ENCODE measurements at places on chromosomes 6 and 20.

DNA sequence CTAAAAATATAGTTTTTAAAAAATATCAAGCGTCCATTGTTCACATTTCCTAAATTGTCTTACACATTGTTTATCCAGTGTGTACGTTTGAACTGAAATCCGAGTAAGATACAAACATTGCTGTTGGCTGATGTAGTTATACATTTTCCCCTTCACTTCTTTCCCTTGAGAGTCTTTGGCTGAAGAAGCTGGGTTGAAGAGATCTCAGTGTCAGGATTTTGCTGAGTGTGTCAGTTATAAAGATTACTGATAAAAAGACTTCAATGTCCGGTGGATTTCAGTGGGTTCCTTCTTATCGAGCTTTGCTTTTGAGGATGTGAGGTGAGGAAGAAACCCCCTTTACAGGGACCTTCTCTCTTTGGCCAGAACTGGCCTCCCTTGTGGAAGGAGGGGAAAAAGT lies 20.5 kb downstream of the RFPL4B start:
- DNase-seq = no peak

GRCh38 chr6:18978337-18979128 lies 591.4 kb downstream of the RNF144B start:
- no peak for DNase-seq

- DNase-seq = no peak
Measured at GRCh38 chr20:59961423-59961822, 3.2 kb downstream of the CDH26 start.

DNA sequence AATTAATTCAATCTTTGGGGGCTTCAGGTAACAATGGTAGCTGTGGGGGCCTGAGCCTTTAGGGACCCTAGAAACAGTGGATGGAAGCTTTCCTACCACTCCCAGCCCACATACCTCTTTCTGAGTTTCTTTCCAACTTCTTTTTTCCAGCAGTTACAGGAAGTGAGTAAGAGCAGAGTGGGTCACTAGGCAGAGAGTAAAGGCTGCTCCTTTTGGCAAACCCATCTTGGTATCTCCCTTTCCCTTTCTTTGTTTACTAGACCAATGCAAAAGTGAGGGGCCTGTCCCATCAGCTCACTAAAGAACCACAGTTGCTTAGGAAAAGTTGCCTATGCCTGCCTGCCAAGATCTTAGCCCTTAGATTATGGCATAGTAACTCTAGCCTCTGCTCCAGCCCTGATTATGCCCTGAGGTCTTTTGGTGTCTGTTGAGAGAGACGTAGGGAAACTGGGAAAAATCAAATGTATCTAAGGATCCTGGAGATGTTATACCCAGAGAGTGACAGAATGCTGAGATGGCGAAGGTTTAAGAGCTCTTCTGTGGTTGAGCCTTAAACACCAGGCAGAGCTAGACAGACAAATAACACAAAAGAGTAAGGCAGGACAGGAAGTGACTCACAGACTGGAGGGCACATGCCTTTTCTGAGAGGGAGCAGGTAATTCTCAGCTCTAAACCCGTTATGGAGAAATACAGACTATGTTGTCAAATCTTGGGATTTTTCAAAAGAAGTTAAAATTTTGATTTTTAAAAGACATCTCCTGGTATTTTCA lies 31.3 kb downstream of the TRMT6 start:
- no peak for DNase-seq

- DNase-seq = no peak
Measured at GRCh38 chr6:10410207-10411050, 4.4 kb downstream of the TFAP2A start.

DNA sequence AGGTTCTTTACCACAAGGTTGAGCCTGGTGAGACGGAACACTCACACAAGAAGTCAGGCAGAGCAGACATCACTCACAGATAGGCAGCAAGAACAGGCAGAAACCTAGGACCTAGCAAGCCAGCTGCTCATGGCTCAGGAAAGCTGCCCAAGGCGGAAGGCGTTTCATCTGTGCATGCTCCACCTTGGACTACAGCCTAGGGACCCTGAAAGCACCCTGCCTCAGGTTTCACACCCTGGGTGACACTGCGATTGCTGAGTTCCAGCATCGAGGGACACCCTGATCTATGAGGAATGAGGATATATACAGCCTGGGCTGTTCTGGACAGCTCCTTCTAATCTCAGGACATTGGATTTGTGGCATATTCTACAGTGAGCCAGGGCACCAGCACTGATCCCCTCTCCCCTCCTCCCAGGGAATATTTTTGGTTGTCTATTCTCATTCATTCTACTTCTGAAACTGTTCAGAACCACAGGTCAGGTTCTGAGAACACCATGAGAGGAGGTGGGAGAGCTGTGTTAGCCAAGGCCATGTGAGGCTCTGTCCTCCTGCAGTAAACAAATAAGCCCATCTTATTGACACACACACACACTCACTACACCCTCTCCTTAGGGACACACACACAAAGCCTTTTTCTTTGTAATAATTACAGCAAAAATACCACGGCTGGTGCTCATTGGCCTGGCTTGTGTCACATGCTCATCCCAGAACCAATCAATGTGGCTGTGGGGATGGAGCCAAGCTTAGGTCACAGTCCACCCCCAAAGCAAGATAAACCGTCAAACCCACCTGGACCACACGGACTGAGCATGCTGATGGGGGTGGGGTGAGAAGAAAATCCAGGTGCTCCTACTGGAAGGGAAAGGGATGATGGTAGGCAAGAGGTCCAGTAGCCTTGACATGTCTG lies 26.3 kb upstream of the PMEPA1 start:
- DNase-seq = no peak

DNA sequence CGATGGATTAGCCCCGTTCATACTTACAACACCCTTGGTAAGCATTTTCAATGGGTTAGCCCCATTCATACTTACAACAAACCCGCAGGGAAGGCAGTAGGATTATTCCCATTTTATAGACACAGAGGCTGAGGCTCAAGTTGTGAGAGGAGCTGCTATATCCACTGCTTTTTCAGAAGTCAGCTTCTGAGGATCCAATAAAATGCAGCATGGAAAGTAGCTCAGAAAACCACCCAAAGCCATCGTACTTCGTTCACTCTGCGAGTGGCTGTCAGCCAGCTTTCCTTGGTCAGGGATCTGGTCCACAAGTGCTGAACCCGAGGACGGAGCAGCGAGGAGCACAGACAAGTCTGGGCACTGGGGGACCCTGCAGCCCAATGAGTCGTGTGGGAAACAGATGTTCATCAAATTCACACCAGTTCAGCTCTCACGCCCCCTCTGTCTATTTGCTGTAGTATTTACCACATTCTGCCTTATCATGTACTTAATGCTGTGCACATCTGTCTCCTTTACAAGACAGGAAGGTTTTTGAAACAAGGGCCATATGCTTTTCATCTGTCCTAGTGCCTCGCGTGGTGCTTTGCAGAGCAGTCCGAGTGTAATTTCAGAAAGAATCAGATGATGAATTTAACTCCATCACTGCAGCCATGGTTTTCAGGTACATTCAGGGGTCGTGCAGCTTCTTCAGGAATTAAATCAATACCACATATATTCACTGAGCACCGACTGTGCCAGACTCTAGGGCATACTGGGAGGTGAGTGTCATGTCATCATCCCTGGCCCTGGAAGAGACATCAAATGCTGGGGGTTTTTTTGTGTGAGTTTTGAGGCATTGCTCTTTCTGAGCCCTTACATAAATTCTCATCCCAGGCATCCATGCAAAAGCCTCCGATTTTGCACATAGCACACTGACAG lies 256.9 kb downstream of the CDH26 start:
- no peak for DNase-seq

DNA sequence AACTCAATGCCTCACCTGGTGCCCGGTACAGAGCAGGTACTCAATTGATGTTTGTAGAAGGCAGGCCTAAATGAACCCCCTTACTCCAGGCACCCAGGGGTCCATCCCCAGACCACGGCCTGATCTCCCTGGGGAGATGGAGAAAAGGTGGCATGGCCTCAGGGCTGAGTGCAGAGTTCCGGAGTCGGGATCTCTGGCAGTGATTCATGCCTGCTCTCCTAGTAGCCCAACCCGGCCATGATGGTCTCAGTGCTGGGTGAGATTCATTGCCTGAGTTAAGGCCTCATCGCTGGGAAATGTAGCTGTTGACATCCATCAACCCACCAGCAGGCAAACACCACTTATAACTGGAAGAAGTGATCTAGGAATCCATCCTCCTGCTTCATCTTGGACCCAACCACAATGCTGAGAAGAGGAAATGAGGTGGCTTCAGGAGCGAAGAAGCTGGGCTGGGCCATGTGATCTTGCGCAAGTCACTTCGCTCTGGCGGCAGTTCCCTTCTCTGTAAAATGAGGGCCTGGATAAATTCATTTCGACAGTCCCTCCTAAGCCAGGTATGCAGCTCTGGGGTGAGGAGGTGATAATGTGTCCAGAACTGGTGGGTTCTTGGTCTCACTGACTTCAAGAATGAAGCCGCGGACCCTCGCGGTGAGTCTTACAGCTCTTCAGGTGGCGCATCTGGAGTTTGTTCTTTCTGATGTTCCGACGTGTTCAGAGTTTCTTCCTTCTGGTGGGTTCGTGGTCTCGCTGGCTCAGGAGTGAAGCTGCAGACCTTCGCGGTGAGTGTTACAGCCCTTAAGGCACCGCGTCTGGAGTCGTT lies 24.7 kb downstream of the ETV7 start:
- DNase-seq = no peak

- no peak for DNase-seq
Measured at GRCh38 chr6:13278164-13278563, 50.2 kb downstream of the TBC1D7 start.

GRCh38 chr6:158222066-158222465 lies 53.9 kb downstream of the GTF2H5 start:
- DNase-seq = no peak

GRCh38 chr20:20184706-20185105 lies 132.4 kb downstream of the CFAP61 start:
- no peak for DNase-seq

GRCh38 chr6:161064915-161065314 lies 73.3 kb downstream of the MAP3K4 start:
- no peak for DNase-seq

DNA sequence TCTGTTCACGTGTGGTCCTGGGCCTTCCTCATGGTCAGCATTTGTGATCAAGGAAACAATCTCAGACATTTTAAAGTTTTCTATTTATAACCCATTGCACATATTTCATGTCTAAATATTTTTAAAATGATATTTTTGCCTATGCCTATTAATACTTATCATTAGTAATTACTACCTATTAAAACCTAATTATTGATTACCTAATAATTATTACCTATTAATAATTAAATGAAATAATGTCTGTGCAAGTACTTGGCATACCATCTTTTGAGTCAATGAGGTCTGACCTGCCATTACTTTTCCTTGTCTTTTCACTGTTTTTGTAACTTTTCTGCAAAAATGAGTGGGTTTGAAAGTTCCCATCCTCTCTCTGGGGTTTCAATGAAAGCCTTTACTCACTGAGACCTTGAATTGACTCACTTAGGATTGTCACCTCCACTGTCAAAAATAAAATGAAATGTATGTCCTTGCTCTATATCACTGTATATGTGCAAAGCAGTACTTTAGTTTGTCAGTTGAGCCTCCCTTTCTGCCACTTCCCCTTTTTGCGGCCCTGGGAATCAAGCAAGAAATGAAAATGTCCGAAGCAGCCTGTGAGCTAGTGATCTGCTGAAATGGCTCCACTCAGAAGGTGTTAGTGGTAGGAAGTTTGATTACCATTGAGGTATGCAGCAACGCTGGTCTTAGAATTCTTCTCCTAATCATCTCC lies 87.8 kb downstream of the L3MBTL3 start:
- no peak for DNase-seq

- DNase-seq = peak; percentile 79
Measured at GRCh38 chr20:20084296-20084752, 32.0 kb downstream of the CFAP61 start.

- DNase-seq = no peak
Measured at GRCh38 chr6:125142618-125143017, 11.0 kb upstream of the TPD52L1 start.

- peak; percentile 34 for DNase-seq
Measured at GRCh38 chr6:89145956-89146717, at the start of gene PM20D2. Gene PM20D2 (plus strand): TSS chr6:89146055. CDS start chr6:89146145, 90 bp downstream.

DNA sequence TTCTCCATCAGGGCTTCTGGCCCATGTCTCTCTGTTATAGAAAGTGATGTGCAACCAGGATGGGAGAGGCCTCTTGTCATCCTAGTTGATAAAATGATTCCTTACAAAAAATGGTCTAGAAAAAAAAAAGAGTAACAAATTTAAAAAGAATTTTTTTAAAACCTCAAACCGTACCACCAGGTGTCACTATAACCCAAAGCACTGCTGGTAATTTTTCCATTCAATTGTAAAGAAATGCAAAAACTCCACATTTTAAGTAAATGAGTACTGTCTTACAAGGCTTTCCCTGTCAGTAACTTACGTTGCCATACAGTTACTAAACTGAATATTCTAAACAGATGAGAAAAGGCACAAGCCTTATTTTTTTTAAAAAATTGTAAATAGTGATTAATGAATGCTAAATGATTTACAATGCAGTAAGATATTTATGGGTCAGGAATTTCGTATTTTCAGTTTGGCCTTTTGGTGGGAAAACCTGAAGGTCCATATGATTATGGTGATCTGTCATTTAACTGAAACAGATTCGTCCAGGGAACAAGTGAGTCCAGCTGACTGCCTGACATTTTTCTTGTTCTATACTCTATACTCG lies 95.4 kb downstream of the OGFRL1 start:
- DNase-seq = no peak

DNA sequence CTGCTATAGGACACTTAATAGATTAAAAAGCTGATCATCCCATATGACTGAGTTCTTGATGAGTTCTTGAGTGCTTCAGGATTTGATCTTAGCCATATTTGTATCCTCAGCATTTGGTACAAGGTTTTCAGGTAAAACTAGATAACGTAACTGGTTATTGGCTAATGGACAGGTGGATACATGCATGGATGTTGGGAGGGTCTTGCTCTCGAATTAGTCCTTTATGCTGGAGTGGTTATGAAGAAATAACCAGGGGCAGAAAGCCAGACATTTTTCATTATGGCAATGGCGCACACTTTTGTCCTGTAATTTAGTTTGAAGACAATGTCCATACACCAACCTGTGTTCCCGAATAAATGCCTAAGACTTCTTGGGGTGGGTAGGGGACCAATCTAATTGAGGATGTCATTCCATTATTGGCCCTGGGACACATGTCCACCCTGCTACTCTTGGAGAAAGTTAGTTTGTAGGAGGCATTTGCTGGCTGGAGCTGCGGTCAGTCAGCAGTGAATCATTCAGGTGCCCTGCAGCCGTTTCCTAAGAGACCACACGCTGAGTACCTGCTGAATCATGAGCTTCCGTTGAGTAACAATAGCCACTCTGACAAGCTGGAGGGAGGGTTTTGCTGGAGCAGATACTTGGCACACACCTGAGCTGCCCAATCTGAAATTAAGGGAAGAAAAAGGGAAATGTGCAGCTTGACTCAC lies 194.4 kb downstream of the FOXA2 start:
- no peak for DNase-seq

GRCh38 chr6:158323561-158323958 lies 11.3 kb downstream of the TULP4 start:
- DNase-seq = no peak

GRCh38 chr20:44692932-44693480 lies 22.2 kb upstream of the CCN5 start:
- DNase-seq = no peak

Measured in posterior cingulate gyrus (tissue), 11 donors.